ENCODE measurements at places on chromosomes 2 and 18. TPM values are rescaled to one million over a fixed set of nuclear protein-coding genes. Genes with fewer than 3 reads are reported as not detected.

DNA sequence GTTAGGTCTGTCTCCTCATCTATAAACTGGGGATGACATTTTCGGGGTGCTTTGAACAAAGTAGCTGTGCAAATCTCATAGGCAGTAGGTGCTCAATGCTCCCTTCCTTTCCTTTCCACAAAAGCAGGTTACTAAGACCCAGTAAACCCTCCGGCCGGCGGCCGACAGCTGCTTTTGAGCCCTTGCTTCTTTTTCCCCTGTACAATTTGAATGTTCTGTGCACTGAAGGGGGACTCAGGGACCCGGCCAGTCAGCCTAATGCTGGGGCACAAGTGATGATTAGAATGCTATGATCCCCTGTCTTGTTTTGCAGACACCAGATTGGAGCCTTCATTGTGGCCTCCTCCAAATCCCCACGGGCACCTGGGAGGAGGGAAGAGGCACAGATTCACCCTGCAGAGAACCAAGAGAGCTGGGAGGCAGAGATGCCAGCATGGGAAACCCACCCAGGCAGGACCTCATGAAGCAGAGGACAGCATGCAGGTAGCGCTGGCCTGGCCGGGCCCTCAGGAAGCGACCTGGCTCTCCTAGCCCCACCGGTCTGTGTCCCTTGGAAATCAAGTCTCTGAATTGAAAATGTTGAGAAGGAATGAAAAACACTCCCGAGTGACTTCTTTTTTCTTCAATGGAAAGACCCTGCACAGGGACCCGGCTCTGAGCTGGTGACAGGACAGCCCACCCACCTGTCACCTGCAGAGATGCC is 128.6 kb upstream of the HDAC4 start:
- peaks cover 1% of the 10 kb centered on the region for H3K27me3 ChIP-seq
- H3K4me3 ChIP-seq: no peak overlapping the region
- H3K36me3 ChIP-seq: no peaks in the 10 kb centered on the region
- no peak for DNase-seq

- no peaks in the 10 kb centered on the region for H3K36me3 ChIP-seq
- peaks cover 12% of the 10 kb centered on the region for H3K27me3 ChIP-seq
- no peak overlapping the region for H3K4me3 ChIP-seq
- no peak overlapping the region for H3K27ac ChIP-seq
- no peak for DNase-seq
Observed at GRCh38 chr18:22463076-22463475, 45.4 kb upstream of the CTAGE1 start.

GRCh38 chr18:10537765-10538164 is 11.9 kb downstream of the NAPG start:
- DNase-seq: no peak
- H3K4me1 ChIP-seq: peaks cover 4% of the 10 kb centered on the region
- no peak overlapping the region for H3K27ac ChIP-seq
- H3K27me3 ChIP-seq: no peaks in the 10 kb centered on the region
- no peak overlapping the region for H3K4me3 ChIP-seq

DNA sequence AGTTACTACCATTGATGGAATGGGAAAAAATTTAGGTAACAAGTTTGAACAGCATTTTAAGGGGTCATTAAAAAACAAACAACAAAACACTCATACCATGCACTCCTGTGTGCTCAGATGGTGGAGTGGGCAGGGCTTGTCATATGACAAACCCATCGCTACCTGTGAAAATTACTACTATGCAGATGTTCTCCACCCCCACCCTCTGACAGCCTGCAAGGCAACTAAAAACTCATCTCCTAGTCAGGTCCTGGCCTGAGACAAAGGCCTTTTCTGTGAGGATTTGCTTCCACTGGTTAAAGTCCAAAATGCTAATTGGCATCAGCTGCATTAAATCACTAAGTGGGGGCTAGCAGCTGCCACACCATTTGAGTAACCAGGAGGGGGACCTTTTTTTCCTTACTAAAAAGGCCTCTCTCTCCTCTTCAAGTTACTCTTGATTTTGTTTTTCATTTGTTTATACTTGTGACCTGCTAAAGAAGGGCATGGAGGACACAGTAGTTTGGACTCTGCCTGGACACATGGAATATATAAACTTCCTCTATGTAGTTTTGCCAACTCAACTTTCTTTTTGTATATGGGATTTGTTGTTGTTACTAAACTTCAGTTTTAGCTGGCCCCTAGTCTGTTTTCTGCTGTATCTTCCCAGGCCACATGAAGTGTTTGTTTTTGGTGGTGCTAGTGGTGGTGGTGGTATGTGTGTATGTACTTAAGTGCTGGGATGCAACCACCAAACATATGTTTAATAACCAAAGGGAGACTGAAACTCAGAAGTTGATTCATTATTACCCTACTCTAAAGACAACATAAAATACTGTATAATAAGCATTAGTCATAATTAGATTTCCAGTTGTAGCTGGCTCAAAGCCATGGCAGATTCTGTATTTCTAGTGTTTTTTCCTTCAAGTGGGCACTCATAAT is 121.3 kb downstream of the MAP4K4 start:
- DNase-seq: no peak
- peak overlapping the region; percentile 48 for H3K27ac ChIP-seq
- no peaks in the 10 kb centered on the region for H3K36me3 ChIP-seq
- no peaks in the 10 kb centered on the region for H3K27me3 ChIP-seq
- no peak overlapping the region for H3K4me3 ChIP-seq

GRCh38 chr2:54054271-54054670 is 61.1 kb upstream of the ACYP2 start:
- DNase-seq: no peak
- peak overlapping the region; percentile 84 for H3K27ac ChIP-seq
- H3K4me1 ChIP-seq: peaks cover 28% of the 10 kb centered on the region
- H3K27me3 ChIP-seq: no peaks in the 10 kb centered on the region
- H3K4me3 ChIP-seq: peak overlapping the region; percentile 74

DNA sequence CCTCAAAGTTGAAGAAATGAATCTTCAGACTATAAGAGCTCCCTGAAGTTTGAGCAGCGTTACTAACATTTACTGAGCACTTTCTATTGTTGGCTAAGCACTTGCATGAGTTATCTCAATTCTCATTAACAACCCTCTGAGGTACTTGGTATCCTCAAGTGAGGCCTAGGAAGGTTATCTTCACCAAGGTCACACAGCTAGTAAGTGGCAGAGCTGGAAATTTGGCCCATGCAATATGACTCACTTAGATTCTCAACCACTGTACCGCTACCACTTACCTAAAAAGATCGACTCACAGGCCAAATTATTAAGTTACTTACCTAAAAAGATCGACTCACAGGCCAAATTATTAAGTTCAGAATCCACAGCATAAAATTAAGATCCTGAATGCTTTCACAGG is 8.7 kb upstream of the METAP1D start:
- no peaks in the 10 kb centered on the region for H3K4me1 ChIP-seq
- no peaks in the 10 kb centered on the region for H3K36me3 ChIP-seq
- no peak overlapping the region for H3K27ac ChIP-seq
- DNase-seq: no peak

GRCh38 chr18:78207942-78208341 is 771.7 kb upstream of the SALL3 start:
- H3K27me3 ChIP-seq: peaks cover 4% of the 10 kb centered on the region
- DNase-seq: no peak
- no peak overlapping the region for H3K4me3 ChIP-seq
- no peaks in the 10 kb centered on the region for H3K4me1 ChIP-seq
- no peak overlapping the region for H3K27ac ChIP-seq

DNA sequence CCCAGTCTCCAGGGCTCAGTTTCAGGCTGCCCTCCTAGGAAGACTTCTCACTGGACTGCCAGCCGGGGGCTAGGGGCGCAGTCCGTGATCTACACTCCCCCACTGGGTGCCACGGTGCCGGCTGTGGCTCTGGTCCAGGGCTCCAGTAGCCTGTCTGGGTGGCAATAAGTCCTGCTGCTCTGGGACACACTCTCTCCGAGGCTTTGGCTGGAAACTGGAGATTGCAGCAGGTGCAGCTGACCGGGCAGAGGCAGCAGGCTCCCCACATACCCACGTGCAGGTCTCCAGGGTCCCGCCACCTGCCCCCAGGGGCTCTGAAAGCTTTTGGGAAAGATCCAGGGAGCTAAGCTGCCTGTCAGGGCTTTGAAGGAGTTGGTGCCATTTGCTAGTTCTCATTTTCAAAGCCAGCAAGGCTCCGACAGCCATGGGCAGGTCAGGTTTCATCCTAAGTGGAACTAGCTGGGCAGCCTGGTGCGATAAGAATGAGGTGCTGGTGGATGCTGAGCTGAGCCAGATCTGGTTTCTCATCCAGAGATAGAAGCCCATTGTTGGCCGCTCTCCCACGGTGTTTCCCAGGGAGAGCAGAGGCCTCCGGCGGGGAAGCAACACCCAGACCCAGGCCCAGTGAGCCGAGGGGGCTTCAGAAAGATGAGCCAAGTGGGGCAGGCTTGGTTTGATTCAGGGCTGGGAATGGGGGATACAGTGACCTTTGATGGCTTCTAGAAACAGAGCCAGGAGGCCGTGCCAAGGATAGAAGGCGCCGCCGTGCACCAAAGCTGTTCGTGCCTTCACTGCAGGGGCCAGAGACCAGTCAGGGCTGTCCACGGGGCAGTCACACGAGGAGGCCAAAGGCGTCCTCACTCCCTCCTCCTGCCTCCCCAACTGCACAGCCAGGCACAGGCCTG is 141.7 kb upstream of the GPC1 start:
- H3K36me3 ChIP-seq: no peaks in the 10 kb centered on the region
- H3K4me3 ChIP-seq: no peak overlapping the region
- DNase-seq: no peak
- H3K4me1 ChIP-seq: no peaks in the 10 kb centered on the region
- H3K27ac ChIP-seq: no peak overlapping the region

PTH2R gene
- not detected for total RNA-seq

UGT1A4 gene
- total RNA-seq: not detected

GRCh38 chr2:42960842-42961180 is 168.4 kb upstream of the HAAO start:
- H3K36me3 ChIP-seq: no peaks in the 10 kb centered on the region
- no peak for DNase-seq
- peaks cover 42% of the 10 kb centered on the region for H3K4me1 ChIP-seq
- no peak overlapping the region for H3K4me3 ChIP-seq
- no peak overlapping the region for H3K27ac ChIP-seq

G6PC2 gene
- total RNA-seq: not detected

DNA sequence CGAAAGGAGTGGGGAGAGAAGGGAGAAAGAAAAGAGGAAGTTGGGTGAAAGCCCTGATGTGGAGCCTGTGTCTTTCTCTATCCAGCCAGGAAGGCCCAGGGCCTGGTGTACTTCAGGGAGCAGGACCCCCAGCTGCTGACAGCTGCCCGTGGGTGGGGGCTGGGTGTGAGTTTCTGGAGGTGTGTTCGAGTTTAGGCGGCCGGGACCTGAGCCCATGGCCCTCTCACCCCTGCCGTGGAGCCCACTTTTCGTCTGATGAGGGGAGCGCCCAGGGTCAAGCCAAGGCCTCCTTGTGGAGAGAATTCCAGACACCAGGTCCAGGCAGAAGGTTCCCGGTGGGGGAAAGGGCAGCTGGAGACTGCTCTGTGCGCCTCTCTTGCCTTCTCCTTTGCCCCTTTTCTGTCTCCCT is 2.2 kb downstream of the SIX3 start:
- H3K27ac ChIP-seq: peak overlapping the region; percentile 34
- peaks cover 47% of the 10 kb centered on the region for H3K4me1 ChIP-seq
- H3K4me3 ChIP-seq: peak overlapping the region; percentile 68
- H3K36me3 ChIP-seq: no peaks in the 10 kb centered on the region
- H3K27me3 ChIP-seq: peaks cover 78% of the 10 kb centered on the region

DNA sequence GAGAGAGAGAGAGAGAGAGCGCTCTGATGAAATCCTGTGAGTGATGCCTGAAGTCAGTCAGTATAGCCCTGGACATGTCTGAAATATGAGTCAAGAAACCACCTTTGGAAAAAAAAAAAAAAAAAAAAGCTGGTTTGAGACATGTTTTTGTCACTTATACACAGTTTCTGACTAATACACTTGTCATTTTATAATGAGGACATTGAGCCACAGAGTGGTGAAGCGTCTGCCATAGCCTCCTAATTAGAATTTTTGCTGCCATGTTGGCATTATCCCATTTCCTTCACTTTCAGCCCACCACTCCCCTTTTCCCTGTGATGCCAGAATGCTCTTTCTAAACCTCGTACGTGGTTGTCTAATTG is 15.7 kb upstream of the MYO3B start:
- no peaks in the 10 kb centered on the region for H3K4me1 ChIP-seq
- H3K4me3 ChIP-seq: no peak overlapping the region
- no peaks in the 10 kb centered on the region for H3K36me3 ChIP-seq
- peaks cover 9% of the 10 kb centered on the region for H3K27me3 ChIP-seq
- H3K27ac ChIP-seq: no peak overlapping the region

- peaks cover 3% of the 10 kb centered on the region for H3K36me3 ChIP-seq
- no peak for DNase-seq
- peak overlapping the region; percentile 31 for H3K27ac ChIP-seq
- no peak overlapping the region for H3K4me3 ChIP-seq
- no peaks in the 10 kb centered on the region for H3K27me3 ChIP-seq
- H3K4me1 ChIP-seq: peaks cover 42% of the 10 kb centered on the region
Observed at GRCh38 chr2:7456762-7457161, 539.5 kb downstream of the RNF144A start.

GRCh38 chr2:54897420-54898310 is 152.6 kb downstream of the RTN4 start:
- H3K36me3 ChIP-seq: peaks cover 6% of the 10 kb centered on the region
- peak overlapping the region; percentile 62 for H3K4me3 ChIP-seq
- no peak for DNase-seq
- peaks cover 4% of the 10 kb centered on the region for H3K4me1 ChIP-seq
- peak overlapping the region; percentile 56 for H3K27ac ChIP-seq
- H3K27me3 ChIP-seq: no peaks in the 10 kb centered on the region

DNA sequence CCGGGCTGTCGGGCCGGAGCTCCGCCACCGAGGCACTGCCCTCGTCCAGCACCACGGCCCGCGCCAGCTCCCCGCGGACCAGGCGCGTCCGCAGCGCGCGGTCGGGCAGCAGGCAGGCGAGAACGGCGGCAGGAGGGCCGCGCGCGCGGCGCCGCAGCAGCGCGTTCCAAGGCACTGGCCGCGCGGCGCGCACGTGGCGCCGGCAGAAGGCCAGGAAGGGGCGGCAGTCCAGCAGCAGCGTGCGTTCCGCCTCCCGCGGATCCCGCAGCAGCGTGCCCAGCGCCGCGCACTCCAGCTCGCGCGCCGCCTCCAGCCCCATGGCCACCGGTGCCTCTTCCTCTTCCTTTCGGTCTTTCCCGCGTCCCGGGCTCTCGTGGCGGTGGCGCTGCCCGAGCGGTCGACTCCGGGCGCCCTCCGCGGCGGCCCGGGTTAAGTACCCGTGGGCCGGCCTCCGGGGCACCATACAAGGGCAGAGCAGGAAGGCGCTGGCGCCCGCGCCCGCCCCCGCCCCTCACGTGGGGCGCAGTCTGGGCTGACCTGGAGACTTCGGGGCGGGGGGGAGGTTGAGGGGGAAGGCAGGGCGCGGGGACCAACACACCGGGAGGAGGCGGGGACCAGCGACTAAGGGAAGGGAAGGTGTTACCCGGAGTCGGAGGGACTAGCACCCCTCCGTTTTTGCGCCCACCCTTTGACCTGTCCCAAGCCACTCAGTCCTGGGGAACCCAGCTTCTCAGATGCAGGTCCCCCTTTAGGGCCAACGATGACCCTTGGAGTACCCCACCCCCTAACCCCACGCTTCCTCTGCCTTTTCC is at the start of gene DUSP2:
TSS of gene DUSP2 (minus strand) at position 405 of the 812 bp plus-strand sequence. CDS start at position 319, 86 bp downstream.
- peaks cover 27% of the 10 kb centered on the region for H3K4me1 ChIP-seq
- peak within 1 kb of the TSS; percentile 97 for H3K4me3 ChIP-seq
- H3K36me3 ChIP-seq: no peaks in the 10 kb centered on the region
- peak; percentile 83 for DNase-seq
- no peaks in the 10 kb centered on the region for H3K27me3 ChIP-seq
- H3K27ac ChIP-seq: peak within 1 kb of the TSS; percentile 99

CNDP1 gene
- not detected for total RNA-seq

Data from naive thymus-derived CD8-positive, alpha-beta T cell (primary cell).